ENCODE measurements at places on chromosomes 4 and X.

DNA sequence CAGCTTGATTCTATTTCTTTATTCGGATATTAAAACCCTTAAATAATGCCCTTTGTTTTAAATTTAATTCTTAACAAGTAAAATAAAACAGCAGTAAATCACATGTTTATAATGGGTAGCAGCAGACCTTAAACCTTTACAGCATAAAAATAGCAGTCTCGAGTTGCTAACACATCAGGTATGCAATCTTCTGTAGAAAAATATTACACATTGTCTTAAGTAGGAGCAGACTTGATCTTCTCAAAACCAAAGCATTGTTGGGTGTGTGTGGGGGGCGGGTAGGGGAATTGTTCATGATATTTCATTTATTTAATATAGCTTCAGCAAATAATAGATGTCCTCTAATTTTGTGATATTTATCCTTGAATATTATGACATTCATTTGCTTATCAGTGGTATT, 331.4 kb downstream of the PCDH7 start:
- DNase-seq: no peak

DNA sequence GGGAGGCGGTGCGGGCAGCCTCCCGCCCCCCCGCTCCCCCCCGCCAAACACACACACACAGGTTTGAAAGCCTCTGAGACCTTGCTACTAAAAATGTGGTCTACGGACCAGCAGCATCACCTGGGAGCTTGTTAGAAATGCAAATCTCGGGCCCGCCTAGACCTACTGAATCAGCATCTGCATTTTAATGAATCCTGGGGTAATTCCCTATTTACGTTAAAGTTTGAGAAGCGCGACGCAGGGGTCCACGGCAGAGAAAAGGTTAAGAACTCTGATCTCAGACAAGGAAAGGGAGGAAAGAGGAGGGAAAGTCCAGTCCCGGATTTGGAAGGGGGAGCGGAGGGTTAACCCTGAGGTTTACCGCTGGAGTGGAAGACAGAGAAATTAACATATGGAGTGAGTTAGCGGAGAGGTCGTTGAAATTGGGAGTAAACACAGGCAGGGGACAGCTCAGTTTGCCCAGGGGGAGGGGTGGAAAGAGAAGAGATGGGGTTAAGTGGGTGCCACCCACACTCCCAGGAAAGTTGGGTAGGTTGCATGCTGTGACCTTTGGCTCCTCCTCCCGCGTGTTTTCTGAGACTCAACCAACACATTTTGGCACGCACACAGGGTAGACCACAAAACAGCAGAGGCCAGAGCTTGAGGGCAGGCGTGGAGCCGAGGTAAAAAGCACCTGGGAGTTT, 483.6 kb downstream of the BCOR start:
- DNase-seq: no peak

DNA sequence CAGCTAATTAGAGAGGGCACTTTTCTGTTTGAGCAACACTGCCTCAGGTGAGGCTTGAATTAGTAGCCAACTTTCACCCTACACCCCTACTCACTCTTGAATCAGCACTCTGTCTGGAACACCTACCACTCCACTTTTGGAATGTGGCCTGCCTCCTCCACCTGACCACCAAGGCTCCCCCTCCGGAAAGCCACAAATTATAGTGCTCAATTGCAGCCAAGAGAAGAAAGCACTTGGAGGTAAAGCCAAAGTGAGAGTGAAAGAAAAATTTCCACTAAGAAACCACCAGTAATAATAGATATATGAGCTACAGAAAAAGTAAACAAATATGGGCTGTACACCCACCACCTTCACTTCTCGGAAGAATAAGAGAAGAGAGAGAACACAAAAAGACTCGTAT, 41.1 kb downstream of the PPP3CA start:
- no peak for DNase-seq

- DNase-seq: no peak
Observed at GRCh38 chr4:24471486-24472160, 112.7 kb downstream of the DHX15 start.

DNA sequence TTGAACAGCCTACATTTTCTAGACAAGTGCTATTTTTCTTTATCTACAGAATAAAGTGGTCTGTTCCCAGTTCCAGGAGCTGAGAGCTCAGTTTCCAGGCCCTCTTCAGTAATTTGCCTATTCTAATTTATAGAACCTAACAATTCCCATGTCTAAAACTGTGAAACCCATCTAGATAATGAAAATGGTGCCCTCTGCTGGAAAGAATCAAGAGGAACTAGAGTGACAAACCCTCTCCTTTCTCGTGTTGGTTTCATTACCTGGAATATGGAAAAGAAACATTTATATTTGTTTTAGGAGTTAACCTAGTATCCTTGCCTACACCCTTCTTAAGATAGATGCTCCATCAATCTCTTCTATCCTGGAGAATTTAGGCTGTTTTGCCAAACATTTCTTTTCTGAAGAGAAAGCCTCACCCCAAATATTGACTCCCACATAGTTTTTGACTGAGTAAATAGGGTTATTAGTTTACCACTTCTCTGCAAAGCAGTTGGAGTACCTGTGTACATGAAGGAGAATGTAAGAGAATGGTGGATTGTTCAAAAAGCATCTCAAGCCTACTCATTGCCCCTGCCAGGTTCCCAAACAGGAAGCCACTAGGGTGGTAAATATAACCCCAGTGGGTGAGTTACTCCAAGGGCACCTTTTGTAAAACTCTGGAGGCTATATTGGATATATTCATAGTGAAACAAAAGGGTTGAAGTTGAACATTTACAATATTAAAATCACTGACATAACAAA, 121.6 kb downstream of the RASL11B start:
- DNase-seq: peak; percentile 30

GRCh38 chr4:68176904-68177303, 47.2 kb upstream of the TMPRSS11F start:
- no peak for DNase-seq

Data from DMS 273 treated with DMSO at 0.1 percent for 48 hours (cell line).